ENCODE measurements at places on chromosomes 7 and 10.

DNA sequence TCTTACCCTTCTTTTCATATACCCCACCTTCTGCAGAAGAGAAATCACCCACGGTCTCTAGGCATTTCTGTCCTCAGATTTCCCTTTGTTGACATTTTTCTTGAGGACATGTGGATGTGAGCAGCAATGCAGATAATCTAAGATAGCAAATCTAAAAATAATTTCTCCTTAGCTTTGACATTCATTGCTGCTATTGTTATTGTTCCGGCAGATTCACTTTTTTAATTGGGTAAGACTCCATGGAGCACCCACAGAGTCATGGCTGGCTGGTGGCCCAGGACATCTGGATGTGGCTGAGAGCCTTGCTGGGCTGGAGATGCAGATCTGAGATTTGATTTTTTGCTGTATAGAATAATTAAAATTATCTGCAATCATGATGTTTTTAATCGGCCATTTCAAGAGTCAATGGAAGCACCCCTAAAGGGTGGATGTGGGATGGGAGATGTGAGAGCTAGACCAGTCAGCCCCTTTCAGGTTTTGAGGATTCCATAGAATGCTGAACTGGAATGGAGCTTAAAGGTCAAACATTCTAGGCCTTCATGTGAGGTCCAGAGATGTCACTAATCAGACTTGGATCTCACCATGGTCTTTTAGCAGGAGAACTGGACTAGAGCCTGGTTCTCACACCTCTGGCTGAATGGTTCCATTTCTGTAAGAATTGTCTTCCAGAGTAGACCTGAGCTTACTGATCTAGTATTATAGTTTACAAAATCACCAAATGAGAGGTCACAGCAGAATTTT lies 37.5 kb downstream of the TAS2R41 start:
- no peak for DNase-seq

DNA sequence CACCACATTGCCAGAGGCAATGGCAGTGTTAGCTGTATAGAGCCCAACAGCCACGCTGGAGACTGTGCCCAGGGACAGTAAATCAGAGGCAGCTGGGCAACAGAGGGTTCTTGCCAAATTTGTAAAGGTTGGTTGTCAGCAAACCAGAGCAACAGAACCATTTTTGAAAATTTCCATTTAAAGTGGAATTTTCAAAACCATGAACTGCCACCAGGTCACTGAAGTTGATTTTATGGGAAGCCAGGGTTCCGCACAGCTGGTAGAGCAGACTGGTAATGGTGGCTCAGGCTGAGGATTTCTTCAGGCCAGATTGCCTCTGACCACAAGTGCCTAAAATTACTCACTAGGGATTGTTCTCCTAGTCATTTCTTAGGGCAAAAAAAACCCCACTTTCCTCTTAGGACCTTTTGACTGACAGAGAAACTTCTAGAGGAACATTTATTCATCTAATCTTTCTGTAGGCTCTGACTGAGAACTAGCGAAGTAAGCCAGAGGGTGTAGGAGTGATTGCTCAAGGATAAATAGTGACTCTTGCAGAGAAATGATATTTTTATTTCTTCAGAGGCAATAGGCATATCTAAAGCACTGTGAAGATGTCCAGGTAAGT lies 342.4 kb downstream of the BBS9 start:
- DNase-seq = no peak

DNA sequence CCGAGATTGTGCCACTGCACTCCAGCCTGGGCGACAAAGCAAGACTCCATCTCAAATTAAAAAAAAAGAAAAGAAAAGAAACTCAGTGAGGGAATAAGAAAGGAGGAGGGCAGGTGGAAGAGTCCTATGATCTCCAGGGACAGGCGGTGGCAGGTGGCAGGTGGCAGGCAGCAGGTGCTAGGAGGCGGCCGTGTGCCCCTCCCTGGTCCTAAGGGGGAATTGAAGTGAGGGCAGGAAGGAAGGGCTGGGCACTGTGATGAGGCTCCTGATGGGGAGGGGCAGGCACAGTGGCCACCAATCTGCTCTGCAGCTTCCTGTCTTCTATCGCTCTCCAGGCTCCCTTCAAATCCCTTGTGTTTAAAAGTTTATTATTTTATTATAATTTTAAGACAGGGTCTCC lies 41.2 kb upstream of the UBE3C start:
- DNase-seq = no peak

DNA sequence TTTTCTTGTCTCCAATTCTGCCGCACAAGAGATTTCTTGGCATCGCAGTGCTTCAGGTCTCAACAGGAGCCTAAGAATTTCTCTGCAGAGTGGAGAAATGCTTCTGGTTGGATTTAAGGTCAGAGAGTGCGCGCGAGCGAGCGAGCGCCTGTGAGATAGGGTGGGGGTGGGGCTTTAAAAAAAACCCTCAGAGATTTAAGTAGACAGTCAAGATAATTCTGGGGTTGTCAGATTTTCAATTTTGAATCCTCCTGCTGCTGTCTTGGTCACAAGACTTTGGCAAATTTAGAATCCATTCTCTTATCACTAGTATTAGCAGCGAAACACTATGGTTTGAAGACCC lies 49.7 kb downstream of the CPEB3 start:
- no peak for DNase-seq

GRCh38 chr10:49136525-49136924 lies 2.7 kb upstream of the FAM170B start:
- DNase-seq = no peak

DNA sequence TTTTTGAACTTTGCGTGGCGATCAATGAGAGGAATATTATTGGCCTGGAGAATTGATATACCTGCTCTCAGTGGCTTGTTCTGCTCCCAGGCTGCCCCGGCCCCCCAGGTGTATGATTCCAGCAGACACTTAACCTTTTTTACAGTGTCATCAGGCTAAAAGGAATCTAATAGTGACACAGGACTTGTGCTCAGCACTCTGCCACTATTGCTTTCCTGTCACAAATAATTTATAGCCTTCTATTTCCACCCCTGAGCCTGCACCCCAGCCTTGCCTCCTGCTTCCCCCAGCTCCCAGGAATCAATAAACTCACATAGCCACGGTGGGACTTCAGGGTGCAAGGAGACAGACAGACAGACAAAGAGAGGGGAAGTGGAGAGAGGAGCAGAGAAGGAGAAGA lies 28.3 kb downstream of the PAX2 start:
- no peak for DNase-seq

DNA sequence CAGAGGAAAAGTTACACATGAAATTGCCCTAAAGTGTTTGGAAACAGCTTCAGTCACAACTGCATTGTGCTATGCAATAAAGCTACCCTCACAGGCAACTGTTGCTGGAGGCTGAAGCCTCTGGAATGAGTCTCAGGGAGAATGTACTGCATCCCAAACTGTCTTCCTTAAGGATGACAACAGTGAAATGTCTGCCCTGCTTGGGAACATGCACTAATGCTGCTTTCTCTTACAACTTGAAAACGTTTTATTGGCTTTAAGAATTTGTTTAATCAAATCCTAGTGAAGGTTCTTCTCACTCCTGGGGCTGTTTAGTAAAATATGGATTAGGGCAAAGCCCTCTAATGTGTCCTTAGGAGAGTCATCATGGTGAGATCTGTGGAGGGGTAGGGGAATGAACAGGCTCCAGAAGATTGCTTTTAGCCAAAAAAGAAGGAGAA lies 215.4 kb downstream of the TWIST1 start:
- no peak for DNase-seq

- DNase-seq = peak; percentile 67
Measured at GRCh38 chr10:35739998-35740397, 97.9 kb upstream of the FZD8 start.

GRCh38 chr7:2993868-2994267 lies 49.8 kb downstream of the CARD11 start:
- DNase-seq = no peak

GRCh38 chr10:71562181-71562580 lies 157.4 kb downstream of the C10orf105 start:
- DNase-seq = no peak

- DNase-seq = no peak
Measured at GRCh38 chr10:77478247-77478961, 159.2 kb downstream of the KCNMA1 start.

GRCh38 chr7:121107923-121108498 lies 119.5 kb downstream of the CPED1 start:
- peak; percentile 39 for DNase-seq

DNA sequence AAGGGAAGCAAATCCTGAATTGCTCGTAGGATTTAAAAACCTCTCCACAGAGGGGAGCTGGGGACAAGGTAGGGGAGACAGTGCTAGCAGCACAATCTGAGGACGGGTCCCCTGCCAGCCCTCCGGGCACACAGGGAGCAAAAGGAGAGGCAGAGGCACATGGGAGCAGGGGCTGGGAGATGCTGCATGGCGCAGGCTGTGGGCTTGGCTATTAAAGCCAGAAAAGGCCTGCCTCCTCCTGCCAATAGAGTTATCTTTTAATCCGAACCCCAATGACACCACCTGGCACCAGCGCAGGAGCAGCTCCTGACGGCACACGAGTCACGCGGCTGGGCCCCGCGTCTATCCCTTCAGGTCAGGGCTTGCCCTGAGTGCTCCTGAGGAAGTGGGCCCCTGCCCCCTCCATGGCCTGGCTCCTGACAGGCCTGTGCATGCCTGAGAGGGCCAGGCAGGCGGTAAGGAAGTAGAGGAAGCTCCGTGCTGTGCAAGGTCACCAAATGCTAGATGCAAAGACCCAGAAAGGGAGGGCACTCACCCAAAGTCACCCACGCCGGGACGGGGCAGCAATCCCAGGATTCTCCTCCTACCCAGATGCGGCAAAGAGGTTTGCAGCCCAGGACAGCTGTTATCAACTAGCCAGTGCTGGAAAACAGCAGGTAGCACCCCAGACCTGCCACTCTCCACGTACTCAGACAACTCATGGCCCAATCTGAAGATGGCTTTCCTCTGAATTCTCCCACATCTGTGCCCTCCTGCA lies 28.1 kb downstream of the DLG5 start:
- DNase-seq = peak; percentile 24

- DNase-seq = peak; percentile 38
Measured at GRCh38 chr10:4656576-4657194, 169.3 kb upstream of the AKR1E2 start.

DNA sequence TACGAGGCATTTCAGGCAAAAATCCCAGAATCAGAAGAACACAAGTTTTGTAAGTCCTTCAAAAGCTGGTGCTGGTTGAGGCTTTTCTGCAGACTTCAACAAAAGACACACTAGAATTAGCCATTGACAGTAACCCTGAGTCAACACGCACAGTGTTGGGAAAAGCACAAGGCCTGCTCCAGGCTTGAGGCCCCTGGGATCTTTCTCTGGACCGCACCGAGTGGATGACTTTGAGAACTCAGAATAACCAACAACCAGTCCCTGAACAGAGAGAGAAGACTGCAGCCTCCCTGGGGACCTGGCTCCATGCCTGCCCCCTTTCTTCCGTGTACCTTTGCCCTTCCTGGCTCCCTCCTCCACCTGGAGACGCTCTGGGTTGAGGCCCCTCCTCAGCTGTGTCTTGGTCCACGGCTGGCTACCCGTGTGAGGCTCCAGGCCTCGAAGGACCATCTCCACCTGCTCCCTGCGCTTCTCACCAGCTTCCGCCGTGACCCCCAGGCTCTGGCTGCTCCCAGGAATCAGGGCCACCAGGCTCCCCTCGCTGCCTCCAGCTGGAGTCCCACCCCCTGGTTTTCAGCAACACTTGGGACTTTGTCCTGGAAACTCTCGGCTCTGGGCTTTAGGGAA lies 28.4 kb downstream of the DIP2C start:
- DNase-seq = no peak

GRCh38 chr10:102435529-102436233 lies 3.3 kb upstream of the CUEDC2 start:
- peak; percentile 9 for DNase-seq

DNA sequence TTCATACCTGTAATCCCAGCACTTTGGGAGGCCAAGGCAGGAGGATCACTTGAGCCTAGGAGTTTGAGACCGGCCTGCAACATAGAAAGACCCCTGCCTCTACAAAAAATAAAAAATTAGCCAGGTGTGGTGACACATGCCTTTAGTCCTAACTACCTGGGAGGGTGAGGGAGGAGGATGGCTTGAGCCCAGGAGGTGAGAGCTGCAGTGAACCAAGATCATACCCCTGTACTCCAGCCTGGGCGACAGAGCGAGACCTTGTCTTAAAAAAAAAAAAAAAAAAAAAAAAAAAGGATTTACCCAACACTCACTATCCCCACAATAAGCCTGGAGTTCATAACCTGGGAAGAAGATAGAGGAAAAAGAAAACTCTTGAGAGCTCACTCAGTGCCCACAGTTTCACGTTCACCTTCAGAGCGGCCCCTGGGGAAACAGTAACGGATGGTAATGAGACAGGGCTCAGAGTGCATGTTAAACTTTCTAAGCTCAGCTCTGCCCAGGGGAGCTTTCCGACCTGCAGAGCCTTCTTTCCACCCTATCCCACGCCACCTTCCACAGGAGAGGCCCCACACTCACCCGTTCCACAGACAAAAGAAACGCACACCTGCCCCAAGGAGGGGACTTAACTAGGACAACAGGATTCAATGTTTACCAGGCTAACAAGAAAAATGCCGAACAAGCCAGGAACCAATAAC lies 259.8 kb upstream of the KLF14 start:
- DNase-seq = no peak

DNA sequence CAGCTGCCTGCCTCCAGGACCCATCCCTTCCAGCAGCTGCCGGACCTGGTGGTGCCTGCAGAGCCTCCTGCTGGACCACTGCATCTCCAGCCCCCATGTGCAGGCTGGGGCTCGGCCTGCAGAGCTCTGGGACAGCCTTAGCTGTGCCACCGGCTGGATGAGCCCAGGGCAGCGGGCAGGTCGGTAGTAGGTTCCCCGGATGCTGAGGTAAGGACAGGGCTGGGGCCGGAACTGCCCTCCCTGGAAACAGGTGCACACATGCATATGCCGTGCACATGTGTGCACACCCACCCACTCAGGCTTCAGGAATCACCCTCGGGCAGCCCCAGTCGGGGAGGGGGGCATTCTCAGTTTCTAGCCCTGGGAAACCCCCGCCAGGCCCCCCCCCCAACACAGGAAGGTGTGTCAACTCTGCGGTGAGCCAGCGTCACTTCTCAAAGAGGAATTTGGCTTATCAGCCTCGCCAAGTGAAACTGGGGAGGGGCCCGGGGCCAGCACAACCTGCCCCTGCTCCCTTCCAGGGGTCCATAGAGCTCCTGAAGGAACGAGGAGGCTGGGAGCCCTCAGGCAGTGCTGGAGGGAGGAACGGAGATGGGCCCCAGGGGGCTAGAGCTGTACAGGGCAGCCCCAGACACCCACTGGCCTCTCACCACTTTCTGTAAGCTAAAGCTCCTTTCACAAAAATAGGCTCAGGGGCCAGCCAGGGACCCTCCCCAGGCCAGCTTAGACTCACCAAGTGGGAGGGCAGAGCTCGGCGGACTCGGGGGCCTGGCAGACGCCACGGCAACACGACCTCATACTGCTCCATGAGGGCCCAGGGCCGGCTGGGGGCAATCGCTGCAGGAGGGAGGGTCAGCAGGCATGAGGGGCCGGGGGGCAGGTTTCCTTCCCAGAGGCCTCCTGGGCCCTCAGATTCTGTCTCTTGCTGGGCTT lies 1.7 kb downstream of the ADAM8 start:
- DNase-seq = peak; percentile 69

DNA sequence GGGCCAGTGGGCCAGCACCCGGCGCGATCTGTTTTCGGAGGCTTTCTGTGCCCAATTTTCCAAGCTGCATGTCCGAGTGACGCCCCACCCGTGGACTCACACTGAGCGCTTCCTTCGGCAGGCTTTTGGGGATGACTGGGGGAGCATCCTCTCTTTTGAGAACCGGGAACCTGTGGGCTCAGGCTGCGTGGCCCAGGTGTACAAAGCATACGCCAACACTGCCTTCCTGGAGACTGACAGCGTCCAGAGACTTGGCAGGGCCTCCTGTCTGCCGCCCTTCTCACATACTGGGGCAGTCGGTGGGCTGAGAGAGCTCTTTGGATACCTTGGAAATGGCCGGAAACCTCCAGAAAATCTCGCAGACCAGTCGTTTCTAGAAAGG lies 1.0 kb downstream of the ADCK2 start:
- no peak for DNase-seq

Data from MV-4-11 (cell line).